ENCODE measurements at places on chromosomes 2 and 18. TPM values are rescaled to one million over a fixed set of nuclear protein-coding genes. Genes with fewer than 3 reads are reported as not detected.

- no peaks in the 10 kb centered on the region for H3K27me3 ChIP-seq
- H3K27ac ChIP-seq: no peak overlapping the region
- H3K36me3 ChIP-seq: no peaks in the 10 kb centered on the region
- DNase-seq: no peak
Measured at GRCh38 chr2:58734365-58734764, 493.2 kb upstream of the FANCL start.

- no peaks in the 10 kb centered on the region for H3K4me1 ChIP-seq
- no peak overlapping the region for H3K27ac ChIP-seq
- H3K4me3 ChIP-seq: no peak overlapping the region
- no peaks in the 10 kb centered on the region for H3K36me3 ChIP-seq
- no peaks in the 10 kb centered on the region for H3K27me3 ChIP-seq
Measured at GRCh38 chr2:194332799-194333490, 1324.1 kb upstream of the SLC39A10 start.

DNA sequence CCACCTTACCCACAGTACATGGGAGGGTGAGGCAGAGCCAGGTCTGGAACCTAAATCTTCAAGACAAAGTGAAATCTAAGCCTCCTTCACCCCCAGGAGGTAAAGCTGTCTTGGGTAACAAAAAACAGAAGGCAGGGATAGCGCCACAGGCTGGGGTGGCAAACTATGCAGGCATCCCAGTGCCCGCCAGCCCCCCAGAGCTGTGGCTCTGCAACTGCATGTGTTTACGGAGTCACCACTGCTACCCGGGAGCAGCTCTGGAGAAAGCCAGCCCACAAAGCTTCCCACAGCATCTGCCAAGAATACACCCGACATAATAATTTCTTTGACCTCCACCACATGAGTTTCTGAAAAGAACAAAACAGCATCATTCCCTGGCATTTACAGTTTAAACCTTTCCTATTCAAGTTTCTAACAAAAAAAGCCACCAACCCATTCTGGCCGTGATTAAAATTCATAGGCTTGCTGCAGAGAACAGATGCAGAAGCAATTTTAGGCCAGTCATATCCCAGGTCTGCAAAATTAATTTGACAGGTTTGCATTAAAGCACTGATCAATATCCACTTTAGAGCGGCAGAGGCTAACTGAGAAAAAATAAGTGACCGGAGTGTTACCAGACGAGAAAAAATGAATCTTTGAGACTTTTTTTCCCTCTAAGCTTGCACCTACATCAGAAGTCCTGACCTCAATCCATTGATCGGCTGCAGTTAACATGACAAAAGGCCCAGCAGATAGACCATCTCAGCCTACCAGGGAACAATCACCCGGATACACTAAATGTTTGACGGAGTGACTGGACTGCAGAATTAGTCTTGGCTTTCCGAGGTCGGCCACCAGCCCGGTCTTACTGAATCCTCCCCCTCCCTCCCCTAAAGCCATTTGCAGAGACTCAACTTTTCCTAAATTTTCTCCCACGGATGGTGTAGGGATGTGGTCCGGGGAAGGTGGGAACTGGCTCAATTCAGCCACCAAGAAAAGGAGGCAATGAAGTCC, 309.6 kb upstream of the SKOR2 start:
- no peaks in the 10 kb centered on the region for H3K4me1 ChIP-seq
- H3K27ac ChIP-seq: no peak overlapping the region
- no peaks in the 10 kb centered on the region for H3K36me3 ChIP-seq
- no peak for DNase-seq

DNA sequence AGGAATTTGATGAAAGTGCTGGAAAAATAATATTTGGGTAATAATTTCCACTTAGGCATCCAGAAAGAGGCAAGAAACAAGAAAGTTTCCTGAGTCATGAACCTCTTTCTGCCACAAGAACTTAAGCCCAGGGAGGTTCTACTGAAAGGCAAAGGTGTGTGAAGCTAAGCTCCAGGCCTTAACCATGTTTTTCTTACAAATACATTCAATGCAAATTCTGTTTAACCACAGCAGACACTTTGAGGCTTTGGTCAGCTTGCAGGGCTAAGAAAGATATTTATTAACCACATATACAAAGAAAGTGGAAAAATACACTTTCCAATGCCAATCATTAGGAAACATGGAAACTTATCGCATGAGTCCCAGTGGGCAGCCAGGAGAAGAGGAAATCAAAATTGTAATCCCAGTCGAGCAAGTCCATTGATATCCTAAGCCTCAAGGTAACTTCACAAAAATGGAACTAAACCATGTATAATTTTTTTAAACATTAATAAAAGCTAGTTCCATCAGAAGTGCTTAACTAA, 68.3 kb downstream of the PIEZO2 start:
- no peaks in the 10 kb centered on the region for H3K27me3 ChIP-seq
- H3K4me1 ChIP-seq: no peaks in the 10 kb centered on the region
- no peak overlapping the region for H3K27ac ChIP-seq
- DNase-seq: no peak
- no peaks in the 10 kb centered on the region for H3K36me3 ChIP-seq
- H3K4me3 ChIP-seq: no peak overlapping the region

- H3K27ac ChIP-seq: no peak overlapping the region
- no peak overlapping the region for H3K4me3 ChIP-seq
- DNase-seq: no peak
- H3K27me3 ChIP-seq: no peaks in the 10 kb centered on the region
- no peaks in the 10 kb centered on the region for H3K36me3 ChIP-seq
- no peaks in the 10 kb centered on the region for H3K4me1 ChIP-seq
Measured at GRCh38 chr2:220334210-220334609, 706.8 kb downstream of the SLC4A3 start.

GRCh38 chr2:228545041-228545747, 363.7 kb upstream of the SPHKAP start:
- H3K27me3 ChIP-seq: no peaks in the 10 kb centered on the region
- DNase-seq: no peak
- no peak overlapping the region for H3K4me3 ChIP-seq
- no peak overlapping the region for H3K27ac ChIP-seq

The GREB1L gene
- total RNA-seq: 6.6 TPM

GRCh38 chr18:31105733-31106132, 3.5 kb upstream of the DSC2 start:
- DNase-seq: no peak
- no peaks in the 10 kb centered on the region for H3K27me3 ChIP-seq
- H3K36me3 ChIP-seq: no peaks in the 10 kb centered on the region

GRCh38 chr2:72367530-72368225, 220.0 kb upstream of the CYP26B1 start:
- H3K4me3 ChIP-seq: no peak overlapping the region
- H3K27me3 ChIP-seq: no peaks in the 10 kb centered on the region

GRCh38 chr2:105087273-105087672, 49.4 kb downstream of the MRPS9 start:
- DNase-seq: no peak
- H3K36me3 ChIP-seq: no peaks in the 10 kb centered on the region
- H3K27me3 ChIP-seq: no peaks in the 10 kb centered on the region
- H3K4me3 ChIP-seq: no peak overlapping the region
- no peak overlapping the region for H3K27ac ChIP-seq
- no peaks in the 10 kb centered on the region for H3K4me1 ChIP-seq

- DNase-seq: no peak
- H3K36me3 ChIP-seq: no peaks in the 10 kb centered on the region
- H3K27ac ChIP-seq: no peak overlapping the region
- H3K4me1 ChIP-seq: no peaks in the 10 kb centered on the region
- no peak overlapping the region for H3K4me3 ChIP-seq
Measured at GRCh38 chr2:158486150-158486969, 29.6 kb downstream of the PKP4 start.

- no peak overlapping the region for H3K4me3 ChIP-seq
- no peaks in the 10 kb centered on the region for H3K27me3 ChIP-seq
- DNase-seq: no peak
- no peaks in the 10 kb centered on the region for H3K36me3 ChIP-seq
Measured at GRCh38 chr2:155730804-155731203, 601.7 kb downstream of the NR4A2 start.

The GALR1 gene
- not detected for total RNA-seq

DNA sequence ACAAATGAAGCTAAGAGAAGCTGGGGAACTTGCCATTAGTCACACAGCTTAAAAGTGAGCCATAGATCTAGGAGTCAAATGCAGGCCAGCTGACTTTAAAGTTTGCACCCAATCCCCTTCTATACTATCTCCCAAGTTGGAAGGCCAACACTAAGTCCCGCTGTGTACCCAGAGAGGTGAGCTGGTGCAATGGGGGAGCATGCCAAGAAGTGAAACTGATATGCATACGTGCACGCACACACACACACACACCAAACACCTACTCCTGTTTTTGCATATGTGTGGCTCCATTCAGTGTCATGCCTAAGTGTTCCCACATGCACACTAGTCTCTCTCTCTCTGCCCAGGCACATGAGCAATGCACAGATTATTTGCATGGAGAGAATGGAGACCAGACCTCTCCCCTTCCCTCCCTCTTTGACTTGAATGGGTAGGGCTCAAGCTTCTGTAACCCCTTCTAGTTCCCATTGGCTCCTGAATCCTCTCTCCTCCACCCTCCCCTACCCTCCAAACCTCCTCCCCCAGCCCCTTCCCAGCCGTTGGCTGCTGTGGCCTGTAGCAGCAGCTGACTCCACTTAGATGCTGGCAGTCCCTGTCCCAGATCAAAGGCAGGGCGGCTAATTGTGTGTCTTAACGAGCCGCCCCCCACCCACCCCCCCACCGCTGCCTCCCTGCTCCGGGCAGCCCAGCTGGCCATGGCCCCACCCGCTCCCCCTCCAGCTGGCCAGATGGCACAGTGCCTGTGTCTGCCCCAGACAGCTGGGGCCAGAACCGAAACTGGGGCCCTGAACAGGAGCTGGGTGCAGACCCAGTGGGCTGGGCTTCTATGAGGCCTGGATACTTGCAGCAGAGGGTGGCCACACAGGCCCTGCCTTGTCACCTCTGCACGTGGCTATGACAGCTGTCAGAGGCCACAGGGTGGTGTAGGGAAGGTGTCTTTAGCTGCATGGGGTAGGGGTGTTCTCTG, 5.6 kb downstream of the WNT10A start:
- no peaks in the 10 kb centered on the region for H3K36me3 ChIP-seq
- H3K4me1 ChIP-seq: no peaks in the 10 kb centered on the region
- H3K27ac ChIP-seq: no peak overlapping the region
- DNase-seq: no peak

- no peak for DNase-seq
- H3K27me3 ChIP-seq: no peaks in the 10 kb centered on the region
- no peaks in the 10 kb centered on the region for H3K4me1 ChIP-seq
- no peak overlapping the region for H3K4me3 ChIP-seq
- H3K27ac ChIP-seq: no peak overlapping the region
Measured at GRCh38 chr2:166234112-166234846, 106.5 kb upstream of the SCN1A start.

GRCh38 chr2:144776766-144777165, 256.8 kb upstream of the ZEB2 start:
- H3K27me3 ChIP-seq: no peaks in the 10 kb centered on the region
- no peak overlapping the region for H3K27ac ChIP-seq
- H3K4me3 ChIP-seq: no peak overlapping the region
- no peaks in the 10 kb centered on the region for H3K36me3 ChIP-seq
- no peaks in the 10 kb centered on the region for H3K4me1 ChIP-seq

- H3K4me1 ChIP-seq: no peaks in the 10 kb centered on the region
- H3K4me3 ChIP-seq: no peak overlapping the region
- DNase-seq: no peak
- H3K27me3 ChIP-seq: peaks cover 2% of the 10 kb centered on the region
- no peaks in the 10 kb centered on the region for H3K36me3 ChIP-seq
Measured at GRCh38 chr2:239688122-239688681, 287.4 kb upstream of the HDAC4 start.

DNA sequence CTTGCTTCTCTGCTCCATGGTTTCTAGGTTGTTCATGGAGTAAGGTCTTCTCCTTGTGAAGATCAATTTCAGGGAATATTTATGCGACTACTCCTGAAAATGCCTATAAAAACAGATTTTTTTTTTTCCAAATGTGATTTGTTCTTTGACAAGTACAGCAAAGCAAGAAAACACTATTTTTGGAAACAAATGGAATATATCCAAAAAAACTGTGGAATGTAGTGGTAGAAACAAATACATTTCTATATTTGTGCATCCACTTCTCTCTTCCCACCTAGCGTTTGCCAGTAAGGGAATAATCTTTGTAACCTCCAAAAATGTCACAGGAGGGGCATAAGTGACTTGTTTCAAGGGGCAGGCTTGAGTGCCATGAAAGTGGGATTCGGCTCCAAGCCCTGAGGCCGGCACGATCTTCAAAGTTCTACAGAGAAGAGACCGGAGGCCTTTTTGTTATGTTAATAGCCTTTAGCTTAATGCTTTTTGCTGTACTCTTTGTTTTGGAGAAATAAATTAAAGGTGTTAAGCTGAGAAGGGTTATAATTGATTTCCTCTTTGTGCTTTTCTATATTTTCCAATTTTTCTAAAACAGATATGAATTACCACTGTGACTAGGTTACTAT, 200.6 kb downstream of the NRP2 start:
- no peak for DNase-seq
- H3K27me3 ChIP-seq: no peaks in the 10 kb centered on the region
- no peaks in the 10 kb centered on the region for H3K36me3 ChIP-seq
- no peaks in the 10 kb centered on the region for H3K4me1 ChIP-seq
- no peak overlapping the region for H3K27ac ChIP-seq

GRCh38 chr2:100529900-100530299, 32.9 kb upstream of the PDCL3 start:
- no peak for DNase-seq
- no peaks in the 10 kb centered on the region for H3K4me1 ChIP-seq
- H3K27ac ChIP-seq: no peak overlapping the region
- H3K4me3 ChIP-seq: no peak overlapping the region
- H3K36me3 ChIP-seq: no peaks in the 10 kb centered on the region

GRCh38 chr2:131201098-131201497, 8.2 kb upstream of the POTEE start:
- no peaks in the 10 kb centered on the region for H3K4me1 ChIP-seq
- no peak overlapping the region for H3K27ac ChIP-seq
- DNase-seq: no peak
- no peak overlapping the region for H3K4me3 ChIP-seq

The MAP3K19 gene
- total RNA-seq: not detected

DNA sequence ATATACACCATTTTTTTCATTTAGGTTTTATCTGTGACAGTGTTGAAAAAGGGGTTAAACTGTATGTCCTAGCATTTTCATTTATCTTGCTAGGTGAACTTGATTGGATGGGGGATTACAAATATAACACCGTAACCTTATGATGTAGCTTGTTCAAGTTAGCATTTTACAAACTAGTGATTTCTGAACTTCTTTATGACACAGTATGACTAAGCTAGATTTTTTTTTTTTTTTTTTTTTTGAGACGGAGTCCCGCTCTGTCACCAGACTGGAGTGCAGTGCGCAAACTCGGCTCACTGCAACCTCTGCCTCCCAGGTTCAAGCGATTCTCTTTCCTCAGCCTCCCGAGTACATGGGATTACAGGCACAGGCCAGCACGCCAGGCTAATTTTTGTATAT, 47.1 kb downstream of the KCMF1 start:
- H3K4me3 ChIP-seq: no peak overlapping the region
- no peak for DNase-seq
- no peak overlapping the region for H3K27ac ChIP-seq
- no peaks in the 10 kb centered on the region for H3K36me3 ChIP-seq
- no peaks in the 10 kb centered on the region for H3K27me3 ChIP-seq

The CD8B2 gene
- under 0.01 TPM for total RNA-seq

Measured in breast epithelium (tissue), 4 donors.